ENCODE measurements at places on chromosomes 12 and 14. TPM values are rescaled to one million over a fixed set of nuclear protein-coding genes. Genes with fewer than 3 reads are reported as not detected.

KRT73 gene
- total RNA-seq = not detected

NANOG gene
- total RNA-seq = not detected

CD163L1 gene
- 3.9 TPM for total RNA-seq

PIK3C2G gene
- total RNA-seq = not detected

CLEC12A gene
- 2.4 TPM for total RNA-seq

PLEKHH1 gene
- total RNA-seq = 1.9 TPM

PLA2G1B gene
- total RNA-seq = not detected

OR4K15 gene
- total RNA-seq = not detected

GPR162 gene
- 3.1 TPM for total RNA-seq

NAV3 gene
- 19.7 TPM for total RNA-seq

ATXN7L3B gene
- 13.7 TPM for total RNA-seq

FLVCR2 gene
- 11.5 TPM for total RNA-seq

CARMIL3 gene
- total RNA-seq = 0.17 TPM

TEX22 gene
- total RNA-seq = not detected

MYRFL gene
- total RNA-seq = 0.17 TPM

TMEM121 gene
- 1.3 TPM for total RNA-seq

SRRM4 gene
- not detected for total RNA-seq

PIANP gene
- not detected for total RNA-seq

NTF3 gene
- not detected for total RNA-seq

DHRS2 gene
- total RNA-seq = not detected

STK38L gene
- total RNA-seq = 50.2 TPM

TCL1B gene
- total RNA-seq = not detected

ACSS3 gene
- total RNA-seq = 144 TPM

TMEM120B gene
- 3.3 TPM for total RNA-seq

TC2N gene
- total RNA-seq = 58.4 TPM

TTC8 gene
- total RNA-seq = 17.4 TPM

TMEM119 gene
- 9.9 TPM for total RNA-seq

GPR65 gene
- total RNA-seq = 18.7 TPM

CCDC88C gene
- total RNA-seq = 9.5 TPM

PLXNC1 gene
- 7.5 TPM for total RNA-seq

CDKL1 gene
- total RNA-seq = 37.0 TPM

OAS3 gene
- total RNA-seq = 7.3 TPM

IL31 gene
- not detected for total RNA-seq

KTN1 gene
- total RNA-seq = 172 TPM

KCNC2 gene
- not detected for total RNA-seq

ZDHHC22 gene
- total RNA-seq = not detected

GPD1 gene
- 3,983 TPM for total RNA-seq

DDX54 gene
- 107 TPM for total RNA-seq

FAM186B gene
- 0.49 TPM for total RNA-seq

DDX11 gene
- 18.9 TPM for total RNA-seq

TAS2R14 gene
- 4.1 TPM for total RNA-seq

LMNTD1 gene
- not detected for total RNA-seq

VEZT gene
- total RNA-seq = 50.5 TPM

FMNL3 gene
- total RNA-seq = 18.0 TPM

PRPF39 gene
- 37.4 TPM for total RNA-seq

ARPC3 gene
- 304 TPM for total RNA-seq

YBX3 gene
- 230 TPM for total RNA-seq

CAPS2 gene
- 8.6 TPM for total RNA-seq

CATSPERB gene
- total RNA-seq = 0.65 TPM

USP44 gene
- 1.3 TPM for total RNA-seq

TAS2R30 gene
- total RNA-seq = 5.1 TPM

TRPV4 gene
- 1.7 TPM for total RNA-seq

OVCH1 gene
- 0.22 TPM for total RNA-seq

TCL1A gene
- not detected for total RNA-seq
